Foreskin keratinocyte (primary cell): ENCODE measurements at places on chromosomes 5 and 9. TPM values are rescaled to one million over a fixed set of nuclear protein-coding genes. Genes with fewer than 3 reads are reported as not detected.

The MUSK gene
- total RNA-seq = not detected in 2 replicates

The PCDHGA11 gene
- total RNA-seq = 1.7 and 2.7 TPM in 2 replicates

The FAM174A gene
- 12.2 and 16.8 TPM in 2 replicates for total RNA-seq

The SPINK13 gene
- not detected in 2 replicates for total RNA-seq

The FOXD4L4 gene
- total RNA-seq = not detected in 2 replicates

The KIAA0825 gene
- total RNA-seq = 1.1 and 1.2 TPM in 2 replicates

The PHYHD1 gene
- total RNA-seq = 8.2 and 12.9 TPM in 2 replicates

The WNT8A gene
- not detected in 2 replicates for total RNA-seq
